CD4-positive, alpha-beta T cell treated with Interleukin-1 beta for 1 hour (primary cell): ENCODE measurements at places on chromosomes 2 and 18.
A peak's percentile ranks its signal among the peaks of the same experiment; 100 is the strongest.

- DNase-seq, result no peak
Measured at GRCh38 chr2:240518981-240519380, 38.8 kb downstream of the ANKMY1 start.

DNA sequence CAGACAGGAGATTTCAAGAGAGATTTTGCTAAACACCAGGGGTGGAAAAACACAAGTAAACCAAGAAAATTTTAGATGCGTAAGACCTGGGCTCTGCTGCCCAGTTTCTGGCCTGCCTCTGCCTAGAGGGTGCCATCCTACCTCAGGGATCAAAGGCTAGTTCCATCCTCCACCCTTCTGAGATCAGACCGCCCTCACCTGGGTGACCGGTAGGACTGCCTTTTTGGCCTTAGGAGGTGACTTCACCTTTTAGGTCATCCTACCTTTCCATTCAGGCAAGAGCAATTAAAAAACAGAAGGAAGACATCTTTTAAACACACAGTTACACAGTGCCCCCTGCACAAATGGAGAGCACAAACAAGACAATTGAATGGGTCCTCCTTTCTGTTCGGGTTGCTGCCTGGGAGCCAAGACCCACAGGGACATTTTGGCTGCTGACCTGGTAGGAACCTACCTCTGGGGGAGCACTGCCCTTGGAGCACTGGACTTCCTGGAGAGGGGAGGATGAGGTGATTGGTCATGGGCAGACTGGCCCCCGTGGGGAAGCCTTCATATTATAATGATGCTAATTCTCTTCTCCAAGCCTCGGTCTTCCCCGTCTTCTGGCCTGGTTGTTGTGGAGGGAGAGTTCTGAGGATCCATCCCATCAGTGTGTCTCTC lies 3.1 kb downstream of the PSD4 start:
- no peak for DNase-seq

GRCh38 chr2:175030380-175031271 lies 25.4 kb upstream of the CHN1 start:
- DNase-seq, result no peak

DNA sequence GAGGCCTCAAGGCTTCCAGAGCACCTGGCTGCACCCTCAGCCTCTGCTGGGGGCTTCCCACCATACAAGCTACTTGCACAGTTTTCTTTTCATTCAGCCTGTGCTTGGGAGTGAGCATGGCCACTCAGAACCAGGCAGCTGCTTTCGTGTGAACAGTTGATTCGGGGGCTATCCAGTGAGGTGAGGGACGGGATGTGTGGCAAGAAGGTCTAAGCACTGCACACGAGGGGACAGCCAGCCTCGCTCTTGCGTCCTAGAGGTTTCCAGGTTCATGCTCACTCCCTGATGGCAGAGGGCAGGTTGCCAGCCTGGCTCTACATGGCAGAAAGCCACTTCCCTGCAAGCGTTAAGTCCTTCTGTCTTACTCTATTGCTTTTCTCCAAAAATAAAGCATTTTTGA lies 146.2 kb downstream of the MBP start:
- DNase-seq, result no peak

DNA sequence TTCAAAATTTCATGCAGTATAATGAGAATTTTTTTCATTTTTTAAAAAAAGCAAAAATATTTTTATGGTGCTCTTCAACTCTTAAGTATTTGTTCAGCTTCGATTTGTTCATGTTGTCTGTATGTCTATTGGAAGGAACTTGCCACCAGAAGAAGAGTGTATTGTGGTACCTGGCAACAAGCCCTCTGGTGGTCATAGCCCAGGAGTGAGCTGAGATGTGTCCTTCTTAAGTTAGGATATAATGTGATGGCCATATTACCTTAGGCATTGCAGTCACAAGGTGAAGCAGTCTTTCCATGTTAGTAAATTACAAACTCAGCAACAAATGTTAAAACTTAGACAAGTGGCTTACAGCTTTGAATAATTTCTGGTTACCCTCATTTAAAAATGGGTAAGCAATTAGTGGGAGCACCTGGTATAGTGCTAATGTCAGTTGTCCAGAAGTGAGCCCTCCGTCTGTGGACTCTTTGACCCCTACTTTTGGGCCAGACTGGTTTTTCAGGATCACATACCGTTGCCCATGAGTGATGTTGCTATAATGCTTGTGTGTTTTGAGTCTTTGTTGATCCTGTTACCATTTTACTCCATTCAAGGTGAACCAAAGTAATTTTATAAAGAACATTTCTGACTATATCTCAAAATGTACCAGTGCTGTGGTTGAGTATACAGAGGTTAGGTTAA lies 57.4 kb downstream of the MYO1B start:
- DNase-seq, result peak; percentile 17

DNA sequence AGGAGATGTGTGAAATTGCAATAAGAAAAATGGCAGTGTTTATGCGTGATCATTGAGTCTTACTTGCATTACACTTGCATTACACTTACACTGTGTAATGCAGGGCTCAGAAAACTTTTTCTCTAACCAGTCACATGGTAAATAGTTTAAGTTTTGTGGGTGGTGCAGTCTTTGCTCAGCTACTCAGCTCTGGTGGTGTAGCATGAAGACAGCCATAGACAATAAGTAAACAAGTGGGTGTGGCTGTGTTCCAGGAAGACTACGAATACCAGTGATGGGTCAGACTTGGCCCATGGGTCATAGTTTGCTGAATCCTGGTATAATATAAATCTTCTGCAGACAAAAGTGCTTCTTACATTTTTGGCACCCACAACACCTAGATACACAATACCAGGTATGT lies 115.6 kb upstream of the CYP1B1 start:
- DNase-seq, result no peak

- DNase-seq, result no peak
Measured at GRCh38 chr2:141957321-141957720, 173.5 kb downstream of the LRP1B start.

GRCh38 chr2:114642166-114642770 lies 199.8 kb downstream of the DPP10 start:
- DNase-seq, result no peak

GRCh38 chr2:38728694-38729093 lies 22.5 kb downstream of the SRSF7 start:
- DNase-seq, result no peak
